ENCODE measurements at places on chromosomes 3 and 15.

DNA sequence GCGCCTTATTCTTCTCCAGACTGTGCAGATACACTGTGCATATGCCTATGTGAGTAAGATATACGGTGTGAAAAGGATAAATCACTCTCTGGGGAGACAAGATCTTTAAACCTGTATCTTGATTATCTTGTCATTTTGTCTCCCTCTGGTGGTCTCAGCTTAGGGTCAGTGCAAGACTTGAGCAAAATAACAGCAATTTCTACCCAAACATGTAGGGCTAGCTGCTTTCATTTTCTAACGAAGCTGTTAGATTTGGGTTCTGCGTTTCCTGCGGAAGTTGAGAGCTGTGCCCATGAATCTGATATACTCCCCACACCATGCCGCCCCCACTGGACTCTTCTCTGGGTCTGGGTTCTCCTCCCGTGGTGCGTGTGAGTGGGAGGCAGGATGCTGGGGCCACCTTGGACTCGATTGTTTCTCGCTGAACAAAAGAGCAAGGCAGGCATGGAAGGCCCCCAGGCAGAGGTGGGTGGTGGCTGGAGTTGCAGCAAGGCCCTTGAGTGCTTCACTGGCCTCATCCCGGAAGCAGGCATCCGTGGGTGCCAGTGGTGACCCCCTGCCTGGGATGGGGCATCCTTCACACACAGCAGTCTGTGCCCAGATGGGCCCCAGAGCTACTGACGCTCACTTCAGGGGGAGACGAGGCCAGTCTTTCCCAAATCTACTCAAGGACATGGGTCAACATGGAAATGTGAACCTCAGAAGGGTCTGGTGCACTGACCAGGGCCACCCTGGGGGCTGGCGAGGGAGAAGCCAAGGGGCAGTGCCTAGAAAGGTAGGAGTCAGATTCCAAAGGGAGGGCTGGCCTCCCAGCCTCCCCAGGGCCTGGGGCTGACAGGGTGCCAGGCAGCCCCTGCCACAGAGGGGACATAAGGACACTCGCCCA is 179.6 kb downstream of the NSMCE3 start:
- H3K4me1 ChIP-seq: no peaks in the 10 kb centered on the region
- H3K4me3 ChIP-seq: no peak overlapping the region
- peaks cover 4% of the 10 kb centered on the region for H3K36me3 ChIP-seq
- H3K27ac ChIP-seq: no peak overlapping the region
- H3K27me3 ChIP-seq: no peaks in the 10 kb centered on the region

- H3K36me3 ChIP-seq: no peaks in the 10 kb centered on the region
- no peak overlapping the region for H3K4me3 ChIP-seq
These were observed 5.1 kb downstream of the PHLDB2 start for GRCh38 chr3:111863942-111864694.

DNA sequence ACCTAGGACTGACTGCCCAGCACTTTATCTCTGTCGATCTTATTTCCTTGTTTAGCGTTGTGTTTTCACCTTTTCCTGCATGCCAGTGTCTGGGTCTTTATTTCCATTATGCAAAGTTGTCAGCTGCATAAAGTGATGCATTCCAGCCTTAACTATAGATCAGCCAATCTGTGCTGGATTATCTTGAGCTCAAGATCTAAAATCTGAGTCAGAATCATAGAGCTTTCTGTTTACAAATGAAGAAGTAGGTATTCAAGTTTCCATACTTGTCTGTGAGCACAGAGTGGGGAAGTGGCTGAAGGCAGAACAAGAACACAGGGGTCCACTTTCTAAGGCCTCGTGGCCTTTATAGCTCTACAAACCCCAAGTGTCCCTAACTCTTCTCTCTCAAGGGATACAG is 82.4 kb upstream of the PLCL2 start:
- no peak for DNase-seq
- H3K4me1 ChIP-seq: 0 out of 2 replicates have a peak, but pooled peaks cover 4% of the 10 kb centered on the region
- no peak overlapping the region for H3K4me3 ChIP-seq
- H3K27ac ChIP-seq: no peak overlapping the region

DNA sequence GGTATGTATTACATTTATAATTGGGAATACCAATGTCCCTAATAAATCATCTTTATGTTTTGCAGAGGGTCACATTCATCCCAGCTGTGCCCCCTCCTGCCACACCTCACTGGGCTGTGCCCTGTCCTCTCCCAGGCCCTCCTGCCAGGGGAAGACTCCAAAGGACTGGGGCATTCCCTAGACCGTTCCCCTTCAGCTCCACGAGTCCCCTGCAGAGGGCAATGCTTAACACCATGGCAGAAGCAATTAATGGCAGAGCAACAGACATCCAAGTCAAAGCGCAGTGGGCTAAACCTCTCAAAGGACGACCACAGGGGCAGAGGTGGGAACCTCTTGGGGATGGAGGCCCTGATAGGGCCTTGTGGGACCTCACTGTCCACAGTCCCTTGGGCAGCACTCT is 71.3 kb upstream of the SEC13 start:
- peak; percentile 40 for DNase-seq
- no peak overlapping the region for H3K4me3 ChIP-seq
- no peaks in the 10 kb centered on the region for H3K27me3 ChIP-seq

DNA sequence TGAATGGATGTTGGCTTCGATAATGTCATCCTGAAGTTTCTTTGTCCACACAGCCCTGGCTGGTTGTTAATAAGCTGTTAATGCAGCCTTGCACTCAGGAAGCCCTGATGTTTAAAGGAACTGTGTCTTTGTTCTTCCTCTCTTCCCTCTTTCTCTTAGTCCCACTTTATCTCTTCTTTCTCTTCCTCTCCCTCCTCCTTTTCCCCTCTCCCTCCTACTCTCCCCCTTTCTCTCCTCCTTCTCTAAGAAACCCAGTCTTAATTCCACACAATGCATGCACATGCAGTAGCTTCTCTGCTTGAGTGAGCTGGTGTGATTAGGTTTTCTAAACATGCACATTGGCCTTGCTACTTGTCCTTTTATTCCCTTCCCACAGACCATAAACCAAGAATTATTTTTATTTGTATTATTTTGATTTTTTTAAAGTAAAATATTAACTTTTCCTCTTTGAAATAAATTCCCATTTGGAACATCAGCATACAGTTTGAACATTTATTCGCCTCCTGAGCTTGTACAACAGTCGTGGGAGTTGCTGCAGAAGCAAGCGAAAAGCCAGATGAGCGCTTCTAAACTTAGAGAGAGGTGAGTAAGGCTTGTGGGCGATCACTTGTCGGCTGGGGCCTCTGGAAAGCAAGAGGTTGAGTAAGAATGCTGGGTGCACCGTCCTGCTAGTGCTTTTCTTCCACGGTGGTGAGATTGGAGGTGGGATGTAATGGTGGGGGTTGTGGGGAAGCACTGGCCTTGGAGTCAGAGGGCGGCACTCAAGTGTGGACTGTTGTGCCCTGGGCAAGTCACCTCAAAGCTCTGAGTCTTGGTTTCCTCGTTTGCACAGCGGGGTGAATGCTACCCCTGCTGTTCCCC is 7.2 kb downstream of the GHRL start:
- H3K36me3 ChIP-seq: peaks cover 43% of the 10 kb centered on the region
- no peaks in the 10 kb centered on the region for H3K27me3 ChIP-seq
- no peak for DNase-seq
- H3K4me3 ChIP-seq: no peak overlapping the region

- no peak overlapping the region for H3K27ac ChIP-seq
- no peaks in the 10 kb centered on the region for H3K27me3 ChIP-seq
- peaks cover 2% of the 10 kb centered on the region for H3K4me1 ChIP-seq
- no peak for DNase-seq
- H3K36me3 ChIP-seq: peaks cover 4% of the 10 kb centered on the region
These were observed 10.0 kb downstream of the ABHD2 start for GRCh38 chr15:89098281-89098680.

- H3K27me3 ChIP-seq: no peaks in the 10 kb centered on the region
- H3K4me1 ChIP-seq: no peaks in the 10 kb centered on the region
- no peak for DNase-seq
- peaks cover 42% of the 10 kb centered on the region for H3K36me3 ChIP-seq
- H3K4me3 ChIP-seq: no peak overlapping the region
These were observed 20.0 kb upstream of the CMTM6 start for GRCh38 chr3:32522682-32523081.

GRCh38 chr3:65138556-65138955 is 450.8 kb upstream of the ADAMTS9 start:
- H3K4me1 ChIP-seq: peaks cover 5% of the 10 kb centered on the region
- no peak overlapping the region for H3K27ac ChIP-seq
- no peaks in the 10 kb centered on the region for H3K36me3 ChIP-seq
- no peak overlapping the region for H3K4me3 ChIP-seq
- DNase-seq: no peak

- no peak overlapping the region for H3K4me3 ChIP-seq
- no peaks in the 10 kb centered on the region for H3K4me1 ChIP-seq
- no peak overlapping the region for H3K27ac ChIP-seq
- H3K27me3 ChIP-seq: no peaks in the 10 kb centered on the region
- H3K36me3 ChIP-seq: no peaks in the 10 kb centered on the region
These were observed 461.4 kb downstream of the NSUN3 start for GRCh38 chr3:94524102-94524919.

- H3K27me3 ChIP-seq: no peaks in the 10 kb centered on the region
- H3K4me3 ChIP-seq: no peak overlapping the region
These were observed 235.9 kb downstream of the LPP start for GRCh38 chr3:188389711-188390342.

- H3K27ac ChIP-seq: no peak overlapping the region
- DNase-seq: peak; percentile 64
- peaks cover 71% of the 10 kb centered on the region for H3K27me3 ChIP-seq
These were observed 951 bp downstream of the FOXL2 start for GRCh38 chr3:138945709-138946662.

- H3K36me3 ChIP-seq: no peaks in the 10 kb centered on the region
- DNase-seq: peak; percentile 7
- H3K27me3 ChIP-seq: no peaks in the 10 kb centered on the region
- no peaks in the 10 kb centered on the region for H3K4me1 ChIP-seq
These were observed 77.3 kb downstream of the FAM174B start for GRCh38 chr15:92578096-92578835.

DNA sequence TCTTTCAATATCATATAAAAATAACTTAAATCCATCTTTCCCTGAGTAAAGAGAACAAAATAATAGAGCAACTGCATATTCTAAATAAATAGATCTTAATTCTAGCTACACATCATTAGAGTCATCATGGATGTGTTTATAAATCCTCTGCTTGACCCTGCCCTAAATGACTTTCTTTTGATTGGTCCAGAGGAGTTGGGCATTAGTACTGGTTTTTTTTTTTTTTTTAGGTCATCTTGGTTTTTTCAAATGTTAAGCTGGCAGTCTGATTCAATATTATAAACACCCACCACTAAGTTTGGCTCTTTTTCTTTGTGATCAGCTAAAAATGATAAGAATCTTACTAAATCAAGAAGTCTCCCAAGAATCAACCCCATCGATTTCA is 504.0 kb upstream of the CBLB start:
- no peaks in the 10 kb centered on the region for H3K36me3 ChIP-seq
- no peak overlapping the region for H3K4me3 ChIP-seq
- H3K27me3 ChIP-seq: no peaks in the 10 kb centered on the region
- no peak overlapping the region for H3K27ac ChIP-seq

DNA sequence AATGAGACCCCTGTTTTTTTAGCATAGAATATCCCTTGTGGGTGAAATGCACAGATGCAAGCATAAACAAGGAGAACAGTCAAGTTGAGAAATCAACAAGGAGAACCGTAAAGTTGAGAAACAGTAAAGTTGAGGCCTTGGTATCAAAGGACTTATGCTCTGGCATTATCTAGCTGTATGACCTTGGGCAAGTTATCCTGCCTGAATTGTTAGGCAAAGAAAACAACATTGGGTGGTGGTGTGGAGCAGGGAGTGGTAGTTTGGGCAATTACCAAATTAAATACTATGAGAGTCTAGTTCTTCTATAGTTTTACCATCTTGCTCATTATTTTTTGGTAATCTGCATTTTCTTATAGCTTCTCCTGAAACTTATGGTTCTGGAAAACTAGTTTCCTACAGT is 573.4 kb upstream of the ARPP21 start:
- no peaks in the 10 kb centered on the region for H3K4me1 ChIP-seq
- DNase-seq: no peak
- no peaks in the 10 kb centered on the region for H3K36me3 ChIP-seq
- no peak overlapping the region for H3K4me3 ChIP-seq
- H3K27me3 ChIP-seq: no peaks in the 10 kb centered on the region
- no peak overlapping the region for H3K27ac ChIP-seq

DNA sequence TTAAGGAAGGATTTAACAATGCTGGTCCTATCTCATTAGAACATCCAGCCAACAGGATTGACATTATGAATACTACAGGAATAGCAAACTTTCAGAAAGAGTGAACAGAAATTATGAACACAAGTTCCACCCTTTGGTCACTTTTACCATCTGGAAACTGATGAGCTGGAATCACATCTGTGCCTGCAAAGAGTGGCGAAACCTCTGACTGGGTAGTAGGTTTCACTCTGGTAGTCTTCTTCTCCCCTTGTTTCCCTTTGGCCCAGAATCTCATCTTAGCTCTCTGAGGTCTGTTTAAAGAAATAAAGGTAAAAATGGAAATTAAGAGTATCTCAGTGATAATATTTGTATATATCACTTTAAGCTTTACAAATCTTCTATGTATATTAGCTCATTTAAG is 73.1 kb downstream of the NR2E3 start:
- H3K4me3 ChIP-seq: no peak overlapping the region
- peaks cover 11% of the 10 kb centered on the region for H3K36me3 ChIP-seq
- H3K4me1 ChIP-seq: peaks cover 2% of the 10 kb centered on the region
- DNase-seq: no peak
- no peak overlapping the region for H3K27ac ChIP-seq

DNA sequence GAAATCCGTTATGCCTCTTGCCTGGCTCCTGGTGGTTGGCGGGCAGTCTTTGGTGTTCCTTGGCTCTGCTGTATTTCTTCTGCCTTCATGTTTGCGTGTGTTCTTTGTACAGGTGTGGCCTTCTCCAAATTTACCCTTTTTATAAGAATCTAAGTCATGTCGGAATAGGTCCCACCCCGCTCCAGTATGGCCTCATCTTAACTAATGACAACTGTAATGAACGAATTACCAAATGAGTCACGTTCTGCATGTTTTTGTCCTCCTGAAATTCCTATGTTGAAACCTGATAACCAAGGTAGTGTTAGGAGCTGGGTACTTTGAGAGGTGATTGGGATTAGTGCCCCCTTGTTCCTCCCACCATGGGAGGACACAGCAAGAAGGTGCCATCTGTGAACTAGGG is 71.1 kb downstream of the ITPR1 start:
- H3K27me3 ChIP-seq: no peaks in the 10 kb centered on the region
- no peaks in the 10 kb centered on the region for H3K4me1 ChIP-seq

- no peak overlapping the region for H3K27ac ChIP-seq
- no peaks in the 10 kb centered on the region for H3K27me3 ChIP-seq
- no peak overlapping the region for H3K4me3 ChIP-seq
- no peaks in the 10 kb centered on the region for H3K4me1 ChIP-seq
- peaks cover 9% of the 10 kb centered on the region for H3K36me3 ChIP-seq
These were observed 555.5 kb upstream of the TBL1XR1 start for GRCh38 chr3:177752831-177753230.

DNA sequence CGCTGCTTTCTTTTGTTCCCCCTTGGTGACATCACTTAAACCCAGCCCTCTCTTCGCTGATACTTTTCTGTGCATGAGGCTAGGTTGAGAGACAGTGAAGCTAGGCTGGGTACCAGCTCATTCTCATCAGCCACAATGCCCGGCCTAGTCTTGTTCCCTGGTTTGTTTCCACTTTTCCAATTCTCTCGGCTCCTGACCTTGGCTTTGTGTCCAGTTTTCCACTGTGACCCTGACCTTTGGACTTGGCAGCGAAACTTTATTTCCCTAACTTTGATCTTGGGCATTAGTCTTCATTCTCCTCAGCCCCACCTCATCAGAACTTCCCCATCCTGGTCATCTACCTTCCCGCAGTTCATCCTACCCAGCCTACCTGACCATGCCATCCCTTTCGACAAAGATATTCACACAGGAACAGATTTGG is 908 bp upstream of the ADPGK start:
- no peak for DNase-seq
- no peak overlapping the region for H3K27ac ChIP-seq
- H3K36me3 ChIP-seq: peaks cover 2% of the 10 kb centered on the region
- H3K4me3 ChIP-seq: peak overlapping the region; percentile 87

GRCh38 chr3:44478055-44478468 is 592 bp upstream of the ZNF445 start:
- H3K36me3 ChIP-seq: no peaks in the 10 kb centered on the region
- H3K4me3 ChIP-seq: peak overlapping the region; percentile 92
- DNase-seq: no peak
- H3K27me3 ChIP-seq: no peaks in the 10 kb centered on the region

Measured in H9 (cell line).